ENCODE measurements at places on chromosomes 11 and 22.
A peak's percentile ranks its signal among the peaks of the same experiment; 100 is the strongest.

GRCh38 chr11:93567401-93567895 is 24.3 kb upstream of the SMCO4 start:
- no peak for DNase-seq
- H3K4me3 ChIP-seq, result no peak overlapping the region
- H3K4me1 ChIP-seq, result peaks cover 2% of the 10 kb centered on the region

DNA sequence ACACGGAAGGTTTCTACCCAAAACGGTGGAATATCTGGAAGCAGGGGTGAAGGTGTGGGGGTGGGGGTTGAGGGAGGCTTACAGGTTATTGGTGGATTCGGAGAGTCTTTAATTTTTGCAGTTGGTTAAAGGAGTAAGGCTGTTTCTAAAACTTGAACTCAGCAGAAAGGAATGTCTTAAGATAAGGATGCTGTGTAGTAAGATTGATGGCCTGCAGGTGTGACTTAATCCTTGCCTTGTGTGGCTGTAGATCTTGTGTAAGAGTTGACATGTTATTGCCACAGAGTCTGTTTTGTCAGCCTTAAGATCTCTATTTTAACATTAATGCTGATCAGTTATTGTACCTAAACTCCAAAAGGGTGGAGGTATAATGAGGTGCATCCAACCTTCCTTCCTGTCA is 16.4 kb upstream of the OR6M1 start:
- peaks cover 6% of the 10 kb centered on the region for H3K27me3 ChIP-seq
- no peak overlapping the region for H3K4me3 ChIP-seq
- peaks cover 3% of the 10 kb centered on the region for H3K4me1 ChIP-seq
- no peak overlapping the region for H3K27ac ChIP-seq
- no peak for DNase-seq

DNA sequence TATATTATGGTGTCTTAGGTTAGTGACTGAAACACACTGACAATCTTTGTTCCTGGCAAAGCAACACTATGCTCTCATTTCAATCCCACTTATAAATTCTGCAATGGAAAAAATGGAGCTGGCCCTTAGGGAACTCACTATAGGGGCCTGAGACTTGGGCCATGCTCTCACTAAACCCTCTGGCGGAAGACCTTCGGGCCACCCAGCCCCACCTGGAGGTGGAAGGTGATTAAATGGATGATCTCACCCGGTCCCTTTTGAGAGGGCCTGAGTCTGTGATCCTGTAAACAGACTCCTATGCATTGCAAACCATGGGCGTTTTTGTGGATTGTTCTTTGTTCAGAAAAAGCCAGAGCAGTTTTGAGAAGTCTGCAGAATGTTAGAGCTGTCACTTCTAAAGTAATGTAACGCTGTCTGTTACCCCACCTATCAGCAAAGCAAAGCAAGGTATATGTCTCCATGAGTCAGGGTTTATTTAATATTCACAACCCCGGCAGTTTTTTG is 17.0 kb upstream of the CDON start:
- H3K4me3 ChIP-seq, result no peak overlapping the region
- no peaks in the 10 kb centered on the region for H3K27me3 ChIP-seq
- H3K4me1 ChIP-seq, result peaks cover 13% of the 10 kb centered on the region
- no peak overlapping the region for H3K27ac ChIP-seq
- no peaks in the 10 kb centered on the region for H3K36me3 ChIP-seq

- no peak for DNase-seq
- H3K4me3 ChIP-seq, result no peak overlapping the region
- H3K36me3 ChIP-seq, result no peaks in the 10 kb centered on the region
- H3K4me1 ChIP-seq, result no peaks in the 10 kb centered on the region
- no peak overlapping the region for H3K27ac ChIP-seq
- no peaks in the 10 kb centered on the region for H3K27me3 ChIP-seq
Measured at GRCh38 chr11:80182901-80183300, 742.1 kb upstream of the TENM4 start.

GRCh38 chr11:126431401-126432064 is 76.0 kb downstream of the ST3GAL4 start:
- no peaks in the 10 kb centered on the region for H3K36me3 ChIP-seq
- H3K4me3 ChIP-seq, result no peak overlapping the region
- peaks cover 6% of the 10 kb centered on the region for H3K27me3 ChIP-seq
- H3K27ac ChIP-seq, result no peak overlapping the region
- no peaks in the 10 kb centered on the region for H3K4me1 ChIP-seq

DNA sequence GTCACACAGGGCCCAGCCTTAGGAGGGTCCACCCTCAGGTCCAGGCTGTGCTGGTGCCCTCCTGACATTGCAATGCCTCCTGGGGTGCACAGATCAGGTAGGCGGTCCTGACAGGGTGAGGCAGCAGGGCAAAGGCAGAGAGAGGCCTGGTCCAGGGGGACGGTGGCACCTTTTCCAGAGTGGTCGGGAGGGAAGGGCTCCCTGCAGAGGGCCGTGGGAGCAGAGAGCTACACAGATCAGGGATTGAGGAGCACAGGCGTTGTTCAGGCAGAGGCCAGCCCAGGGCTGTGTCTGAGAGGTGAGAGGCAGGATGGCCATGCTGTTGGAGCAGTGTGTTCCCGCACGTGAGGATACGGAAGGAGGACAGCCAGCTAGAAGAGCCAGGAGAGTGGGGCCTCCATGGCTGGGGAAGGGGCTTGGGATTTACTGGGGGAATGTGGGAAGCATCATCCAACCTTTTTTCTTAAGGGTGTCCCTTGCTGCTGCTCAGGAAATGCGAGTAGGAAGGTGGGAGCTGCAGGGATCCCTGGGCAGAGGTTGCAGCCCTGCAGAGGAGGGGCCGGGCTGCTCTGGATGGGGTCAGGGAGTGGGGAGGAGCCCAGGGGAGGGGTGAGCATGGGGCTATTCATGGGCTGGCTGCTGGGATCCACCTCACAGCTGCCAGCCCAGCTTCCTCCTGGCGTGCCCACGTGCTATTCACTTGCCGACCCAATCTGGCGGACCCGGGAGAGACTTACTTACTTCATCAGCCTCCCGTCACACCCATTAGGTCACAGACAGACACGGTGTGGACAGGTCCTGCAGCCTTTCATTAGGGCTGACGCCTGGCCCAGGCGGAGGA is 1516.4 kb downstream of the TBC1D22A start:
- H3K27me3 ChIP-seq, result peaks cover 27% of the 10 kb centered on the region
- H3K36me3 ChIP-seq, result peaks cover 7% of the 10 kb centered on the region
- no peaks in the 10 kb centered on the region for H3K4me1 ChIP-seq
- no peak for DNase-seq

- peaks cover 6% of the 10 kb centered on the region for H3K4me1 ChIP-seq
- H3K27me3 ChIP-seq, result peaks cover 28% of the 10 kb centered on the region
- peaks cover 2% of the 10 kb centered on the region for H3K36me3 ChIP-seq
- no peak for DNase-seq
- peak overlapping the region; percentile 54 for H3K27ac ChIP-seq
- no peak overlapping the region for H3K4me3 ChIP-seq
Measured at GRCh38 chr22:18056807-18057474, 20.8 kb upstream of the PEX26 start.

DNA sequence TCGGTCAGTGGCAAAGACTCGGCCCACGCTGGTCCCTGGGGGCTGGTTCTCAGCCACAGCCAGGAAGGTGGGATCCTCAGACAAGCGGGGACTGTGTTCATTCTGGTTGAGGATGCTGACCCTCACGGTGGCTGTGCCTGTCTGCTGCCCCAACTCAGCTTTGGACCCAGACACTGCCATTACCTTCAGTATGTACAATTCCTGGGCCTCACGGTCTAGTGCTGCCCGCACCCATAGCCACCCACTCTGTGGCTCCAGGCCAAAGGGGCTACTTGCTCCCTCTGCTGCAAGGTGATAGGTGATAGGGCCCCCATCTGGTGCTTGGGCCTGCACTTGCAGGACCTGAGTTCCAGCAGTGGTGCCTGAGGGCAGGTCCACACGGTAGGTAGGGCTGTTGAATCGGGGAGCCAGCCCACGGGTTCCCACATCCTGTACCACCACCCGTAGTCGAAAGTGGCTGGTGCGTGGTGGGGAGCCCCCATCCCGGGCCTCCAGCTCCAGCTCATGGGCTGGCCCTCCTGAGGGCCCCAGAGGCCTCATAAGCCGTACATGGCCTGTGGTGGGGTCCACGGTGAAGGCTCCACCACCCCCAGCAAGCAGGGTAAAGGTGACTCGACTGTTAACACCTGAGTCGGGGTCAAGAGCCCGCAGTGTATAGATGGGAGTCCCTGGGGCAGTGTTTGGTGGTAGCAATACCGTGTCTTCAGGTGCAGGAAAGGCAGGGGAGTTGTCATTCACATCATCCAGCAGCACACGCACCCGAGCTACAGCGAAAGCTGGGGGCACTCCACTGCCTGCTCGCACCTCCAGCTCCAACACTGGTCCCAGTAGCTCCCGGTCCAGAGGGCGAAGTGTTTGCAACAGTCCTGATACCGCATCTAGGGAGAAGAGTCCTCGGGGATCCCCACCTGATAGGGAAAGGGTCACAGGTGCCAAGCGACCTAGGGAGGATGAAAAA is 13.2 kb upstream of the TPP1 start:
- peaks cover 16% of the 10 kb centered on the region for H3K4me1 ChIP-seq
- no peak overlapping the region for H3K27ac ChIP-seq
- H3K36me3 ChIP-seq, result peaks cover 4% of the 10 kb centered on the region
- no peaks in the 10 kb centered on the region for H3K27me3 ChIP-seq
- no peak overlapping the region for H3K4me3 ChIP-seq
- DNase-seq, result no peak

DNA sequence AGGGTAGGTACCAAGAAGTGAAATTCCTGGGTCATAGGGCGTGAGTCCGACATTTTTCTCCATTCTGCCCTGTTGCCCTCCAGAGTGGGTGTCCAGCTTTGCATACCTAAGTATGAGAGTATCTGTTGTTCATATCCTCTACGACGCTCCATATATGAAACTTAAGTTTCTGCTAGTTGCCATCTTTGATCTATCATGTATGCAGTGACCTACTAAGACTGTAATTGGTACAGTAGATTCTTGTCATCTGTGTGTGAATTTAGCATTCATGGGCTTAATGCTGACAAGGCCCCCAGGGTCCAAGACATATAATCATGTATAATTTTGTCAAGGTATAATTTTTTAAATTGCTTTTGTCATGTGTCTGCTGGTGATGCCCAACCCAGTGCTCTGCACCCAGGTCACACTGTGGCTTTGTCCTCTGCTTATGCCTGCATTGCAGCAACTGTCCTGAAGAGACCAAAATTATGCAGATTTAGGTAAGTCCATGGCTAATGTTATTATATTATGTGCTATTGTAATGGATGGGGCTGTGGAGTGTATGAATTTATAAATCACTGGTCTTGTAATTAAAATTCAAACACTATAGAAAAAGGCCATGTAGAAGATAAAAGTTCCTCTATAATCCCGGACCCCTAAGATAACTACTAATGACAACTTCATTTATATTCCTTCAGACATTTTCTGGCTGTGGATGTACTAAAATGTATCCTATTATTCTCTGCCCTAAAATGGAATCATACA is 12.2 kb downstream of the NEAT1 start:
- H3K36me3 ChIP-seq, result peaks cover 3% of the 10 kb centered on the region
- H3K27ac ChIP-seq, result peak overlapping the region; percentile 83
- DNase-seq, result no peak
- no peak overlapping the region for H3K4me3 ChIP-seq

DNA sequence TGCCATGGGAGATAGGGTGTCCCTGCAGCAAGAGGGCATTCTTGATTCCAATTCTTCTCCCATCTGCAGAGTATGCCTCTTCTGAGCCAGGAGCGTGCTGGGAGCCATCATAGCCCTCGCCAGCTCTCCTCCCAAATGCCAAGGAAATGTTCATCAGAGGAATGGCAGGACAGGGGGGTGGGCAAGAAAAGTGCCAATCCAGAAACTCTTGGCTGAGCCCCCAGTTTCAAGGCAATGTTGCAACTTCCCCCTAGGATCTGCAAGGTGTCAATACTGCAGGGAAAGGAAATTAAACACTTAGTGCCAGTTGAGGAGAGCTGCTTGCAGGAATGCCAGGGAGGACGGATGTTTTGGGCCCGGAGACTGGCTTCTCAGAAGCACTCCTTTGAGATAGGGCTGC is 94.8 kb upstream of the PRDM11 start:
- H3K27ac ChIP-seq, result no peak overlapping the region
- H3K4me1 ChIP-seq, result no peaks in the 10 kb centered on the region
- no peak for DNase-seq
- H3K36me3 ChIP-seq, result peaks cover 6% of the 10 kb centered on the region

DNA sequence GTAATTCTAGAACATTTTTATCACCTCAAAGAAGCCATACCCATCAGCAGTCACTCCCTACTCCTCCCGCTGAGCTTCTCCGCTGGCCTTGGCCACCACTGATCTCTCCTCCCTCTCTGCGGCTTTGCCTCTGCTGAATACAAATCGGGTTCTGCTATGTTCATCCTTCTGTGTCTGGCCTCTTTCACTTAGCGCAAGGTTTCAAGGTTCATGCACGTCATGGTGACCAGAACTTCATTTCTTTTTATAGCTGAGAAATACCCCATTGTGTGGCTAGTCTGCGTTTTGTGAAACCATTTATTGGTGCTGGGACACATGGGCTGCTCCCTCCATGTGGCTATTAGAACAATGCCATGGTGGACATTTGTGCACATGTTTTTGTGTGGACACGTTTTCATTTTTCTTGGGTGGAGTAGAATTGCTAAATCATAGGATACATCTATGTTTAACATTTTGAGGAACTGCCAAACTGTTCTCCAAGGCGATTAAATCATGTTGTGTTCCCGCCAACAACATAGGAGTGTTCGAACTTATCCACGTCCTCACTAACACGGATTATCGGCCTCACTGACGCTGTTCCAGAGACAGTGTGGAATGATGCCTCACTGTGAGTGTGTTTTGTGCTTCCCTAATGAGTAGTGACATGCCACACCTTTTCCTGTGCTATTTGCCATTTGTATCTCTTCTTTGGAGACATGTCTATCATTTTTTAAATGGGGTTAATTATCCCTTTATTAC is 24.2 kb upstream of the KRTAP5-6 start:
- H3K27ac ChIP-seq, result no peak overlapping the region
- H3K36me3 ChIP-seq, result no peaks in the 10 kb centered on the region
- H3K27me3 ChIP-seq, result peaks cover 69% of the 10 kb centered on the region
- peak overlapping the region; percentile 36 for H3K4me3 ChIP-seq

DNA sequence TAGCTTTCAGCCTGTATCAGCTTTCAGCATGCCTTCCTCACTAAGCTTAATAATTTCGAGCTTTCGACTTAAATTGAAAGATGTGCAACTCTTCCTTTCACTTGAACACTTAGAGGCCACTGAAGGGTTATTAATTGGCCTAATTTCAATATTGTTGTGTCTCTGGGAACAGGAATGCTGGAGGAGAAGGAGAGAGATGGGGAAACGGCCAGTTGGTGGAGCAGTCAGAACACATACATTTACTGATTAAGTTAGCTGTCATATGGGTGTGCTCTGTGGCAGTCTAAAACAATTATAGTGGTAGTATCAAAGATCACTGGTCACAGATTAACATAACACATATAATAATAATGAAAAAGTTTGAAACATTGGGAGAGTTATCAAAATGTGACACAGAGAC is 106.2 kb downstream of the LRRC32 start:
- no peak overlapping the region for H3K27ac ChIP-seq
- H3K4me1 ChIP-seq, result peaks cover 24% of the 10 kb centered on the region
- H3K36me3 ChIP-seq, result no peaks in the 10 kb centered on the region
- H3K4me3 ChIP-seq, result no peak overlapping the region
- no peaks in the 10 kb centered on the region for H3K27me3 ChIP-seq

GRCh38 chr11:45549257-45549656 is 116.2 kb downstream of the CHST1 start:
- H3K4me3 ChIP-seq, result no peak overlapping the region
- no peak for DNase-seq
- no peaks in the 10 kb centered on the region for H3K4me1 ChIP-seq
- H3K27me3 ChIP-seq, result peaks cover 29% of the 10 kb centered on the region
- H3K36me3 ChIP-seq, result no peaks in the 10 kb centered on the region
- no peak overlapping the region for H3K27ac ChIP-seq

- no peak overlapping the region for H3K4me3 ChIP-seq
- H3K27ac ChIP-seq, result no peak overlapping the region
- H3K4me1 ChIP-seq, result no peaks in the 10 kb centered on the region
- no peak for DNase-seq
Measured at GRCh38 chr11:101705972-101706371, 122.2 kb upstream of the TRPC6 start.

Measured in T-helper 17 cell (primary cell).